ENCODE measurements at places on chromosomes 12 and 14. TPM values are rescaled to one million over a fixed set of nuclear protein-coding genes. Genes with fewer than 3 reads are reported as not detected.

DNA sequence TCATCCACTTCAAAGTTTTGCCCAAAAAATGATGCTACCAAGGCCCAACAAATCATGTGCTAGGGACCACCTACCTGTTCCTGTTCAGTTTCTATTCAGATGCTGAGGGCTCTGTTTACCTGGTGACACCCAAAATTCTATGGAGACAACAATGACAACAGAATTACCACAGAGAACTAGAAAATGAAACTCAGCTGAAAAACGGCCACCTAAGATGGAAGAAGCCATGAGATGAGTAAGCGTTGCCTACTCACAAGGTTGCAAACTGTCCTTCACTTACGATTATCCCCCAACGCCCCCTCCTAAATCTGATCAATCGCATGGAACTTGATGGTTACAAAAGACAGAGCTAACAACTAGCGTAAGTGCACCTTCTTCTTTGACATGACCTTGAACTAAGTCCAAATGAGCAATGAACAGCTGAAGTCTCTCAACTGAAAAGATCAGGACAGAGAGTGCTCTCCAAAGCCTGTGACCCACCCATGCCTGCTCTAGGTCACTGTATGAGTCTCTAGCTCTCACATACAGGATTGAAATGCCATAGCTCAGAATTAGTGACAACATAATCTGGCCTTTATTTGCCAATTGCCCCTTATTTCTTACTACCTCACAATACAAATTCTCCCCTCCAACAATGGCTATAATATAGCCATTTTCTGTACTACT, at the start of gene RNASE11:
RNASE11 (minus strand) TSS at position 513 of the 666 bp plus-strand sequence.
- no peak within 1 kb of the TSS for H3K4me3 ChIP-seq
- no peaks in the 10 kb centered on the region for H3K36me3 ChIP-seq
- H3K27ac ChIP-seq, result no peak within 1 kb of the TSS
- H3K4me1 ChIP-seq, result peaks cover 11% of the 10 kb centered on the region
- peaks cover 34% of the 10 kb centered on the region for H3K27me3 ChIP-seq

DNA sequence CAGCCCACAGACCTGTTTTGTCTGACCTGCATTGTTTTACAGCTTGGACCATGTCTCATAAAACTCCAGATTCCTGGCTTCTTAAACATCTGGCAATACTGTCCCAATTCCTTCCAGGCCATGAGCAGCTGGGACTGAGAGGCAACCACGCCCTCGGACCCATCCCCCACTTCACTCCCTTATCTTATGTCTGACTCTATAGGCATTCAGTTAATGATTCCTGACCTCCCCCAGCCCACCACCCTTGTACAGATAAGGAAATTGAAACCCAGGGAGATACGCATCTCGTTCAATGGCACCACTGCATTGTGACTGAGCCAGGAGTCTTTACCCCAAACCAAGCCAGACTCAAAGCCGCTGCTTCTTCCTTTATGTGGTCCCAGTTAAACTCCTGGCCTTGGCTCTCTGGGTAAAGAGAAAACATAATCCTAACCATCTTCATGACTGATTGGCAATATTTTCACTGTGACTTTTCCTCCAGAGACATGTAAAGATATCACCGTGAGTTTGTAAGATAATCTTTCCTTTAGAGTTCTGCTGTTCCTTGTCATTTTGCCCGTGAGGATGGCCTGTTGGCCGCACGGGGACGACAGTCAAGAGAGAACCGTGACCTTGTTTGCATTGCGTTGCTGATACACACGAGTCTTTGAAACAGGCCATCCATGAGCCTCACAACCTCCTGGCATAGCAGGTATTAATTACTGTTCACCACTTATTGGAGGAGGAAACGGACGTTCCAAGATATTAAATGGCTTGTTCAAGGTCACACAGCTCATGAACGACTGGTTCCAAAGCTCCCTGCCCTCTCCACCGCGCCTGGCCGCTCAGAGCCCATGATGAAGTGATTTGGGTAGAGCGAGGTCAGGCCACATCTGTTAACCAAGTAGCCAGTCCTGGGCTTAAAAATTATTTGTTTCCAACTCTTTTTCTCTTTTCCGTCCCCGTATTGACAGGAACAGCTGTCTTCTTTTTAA, 39.4 kb downstream of the MAP1LC3B2 start:
- H3K4me3 ChIP-seq, result no peak overlapping the region
- no peaks in the 10 kb centered on the region for H3K36me3 ChIP-seq
- H3K27me3 ChIP-seq, result no peaks in the 10 kb centered on the region
- peak overlapping the region; percentile 43 for H3K27ac ChIP-seq
- DNase-seq, result no peak

GRCh38 chr12:2974560-2974971, 15.4 kb downstream of the TEAD4 start:
- H3K27ac ChIP-seq, result no peak overlapping the region
- no peak for DNase-seq
- H3K4me3 ChIP-seq, result no peak overlapping the region
- H3K4me1 ChIP-seq, result peaks cover 4% of the 10 kb centered on the region
- peaks cover 8% of the 10 kb centered on the region for H3K36me3 ChIP-seq
- H3K27me3 ChIP-seq, result no peaks in the 10 kb centered on the region

- H3K4me3 ChIP-seq, result no peak overlapping the region
- peaks cover 5% of the 10 kb centered on the region for H3K4me1 ChIP-seq
- H3K27me3 ChIP-seq, result no peaks in the 10 kb centered on the region
- no peak overlapping the region for H3K27ac ChIP-seq
- H3K36me3 ChIP-seq, result no peaks in the 10 kb centered on the region
Measured at GRCh38 chr12:127678945-127679344, 588.0 kb upstream of the TMEM132C start.

- H3K36me3 ChIP-seq, result no peaks in the 10 kb centered on the region
- DNase-seq, result no peak
- no peaks in the 10 kb centered on the region for H3K27me3 ChIP-seq
- H3K4me1 ChIP-seq, result no peaks in the 10 kb centered on the region
Measured at GRCh38 chr12:40399656-40400055, 174.9 kb downstream of the LRRK2 start.

GRCh38 chr12:5565933-5566599, 134.2 kb downstream of the NTF3 start:
- DNase-seq, result no peak
- H3K36me3 ChIP-seq, result no peaks in the 10 kb centered on the region
- no peak overlapping the region for H3K4me3 ChIP-seq
- H3K27ac ChIP-seq, result no peak overlapping the region
- H3K27me3 ChIP-seq, result peaks cover 8% of the 10 kb centered on the region
- peaks cover 8% of the 10 kb centered on the region for H3K4me1 ChIP-seq

DNA sequence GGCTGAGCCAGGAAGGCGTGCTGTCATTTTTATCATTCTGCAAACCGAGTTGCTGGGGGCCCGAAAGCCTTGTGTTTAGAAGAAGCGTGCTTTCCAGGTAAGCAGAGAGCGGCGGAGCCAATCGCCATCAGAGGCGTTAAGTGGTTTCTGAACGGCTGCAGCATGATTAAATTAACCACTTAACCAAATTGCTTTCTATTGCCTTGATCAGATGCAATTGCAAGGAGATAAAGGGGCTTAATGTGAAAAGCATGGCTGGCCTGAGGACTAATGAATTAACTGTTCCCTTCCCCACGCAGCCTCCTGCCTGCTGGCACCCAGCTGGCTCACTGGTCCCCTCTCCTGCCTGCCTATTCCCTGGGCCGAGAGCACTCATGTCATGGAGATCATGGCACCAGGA, 36.6 kb upstream of the CHGA start:
- H3K27me3 ChIP-seq, result peaks cover 73% of the 10 kb centered on the region
- H3K27ac ChIP-seq, result no peak overlapping the region
- peaks cover 6% of the 10 kb centered on the region for H3K4me1 ChIP-seq
- no peak for DNase-seq

DNA sequence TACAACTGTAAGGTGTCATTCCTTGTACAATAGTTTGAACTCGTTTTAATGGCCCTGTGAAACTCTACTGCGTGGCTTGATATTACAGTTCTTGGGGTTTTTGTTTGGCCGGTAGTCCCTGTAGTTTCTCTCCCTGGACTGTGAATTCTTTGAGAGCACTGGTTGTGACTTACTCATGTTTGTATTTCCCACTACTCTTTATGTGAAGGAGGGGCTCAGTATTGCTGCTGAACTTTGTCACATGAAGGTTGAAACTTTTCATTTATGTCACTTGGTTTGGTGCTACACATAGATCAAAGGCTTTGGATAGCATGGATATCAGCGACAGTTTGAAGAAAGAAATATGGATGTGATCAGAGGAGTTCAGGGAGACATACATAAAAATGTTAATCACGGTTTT, 1.5 kb upstream of the POU6F1 start:
- no peak overlapping the region for H3K27ac ChIP-seq
- no peaks in the 10 kb centered on the region for H3K27me3 ChIP-seq
- no peaks in the 10 kb centered on the region for H3K36me3 ChIP-seq
- peak overlapping the region; percentile 79 for H3K4me3 ChIP-seq
- DNase-seq, result no peak

DNA sequence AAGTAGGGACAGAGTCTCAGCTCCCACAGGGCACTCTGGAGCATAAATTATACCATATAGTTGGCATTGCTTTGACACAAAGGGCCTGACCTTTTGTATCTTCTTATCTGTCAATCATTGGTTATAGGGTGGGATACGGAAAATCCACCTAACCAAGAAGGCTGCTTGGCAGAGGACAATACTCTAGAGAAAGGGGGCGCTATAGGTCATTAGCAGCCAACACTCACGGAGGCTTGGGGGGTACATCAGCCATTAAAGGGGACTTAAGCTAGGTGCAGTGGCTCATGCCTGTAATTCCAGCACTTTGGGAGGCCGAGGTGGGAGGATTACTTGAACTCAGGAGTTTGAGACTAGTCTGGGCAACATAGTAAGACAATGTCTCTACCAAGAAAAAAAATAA, 22.9 kb downstream of the SPTSSA start:
- DNase-seq, result no peak
- H3K27ac ChIP-seq, result no peak overlapping the region
- no peaks in the 10 kb centered on the region for H3K27me3 ChIP-seq

- no peak overlapping the region for H3K4me3 ChIP-seq
- peaks cover 47% of the 10 kb centered on the region for H3K4me1 ChIP-seq
- peaks cover 3% of the 10 kb centered on the region for H3K27me3 ChIP-seq
- H3K27ac ChIP-seq, result no peak overlapping the region
- no peak for DNase-seq
Measured at GRCh38 chr12:170371-171225, 43.4 kb downstream of the SLC6A12 start.

DNA sequence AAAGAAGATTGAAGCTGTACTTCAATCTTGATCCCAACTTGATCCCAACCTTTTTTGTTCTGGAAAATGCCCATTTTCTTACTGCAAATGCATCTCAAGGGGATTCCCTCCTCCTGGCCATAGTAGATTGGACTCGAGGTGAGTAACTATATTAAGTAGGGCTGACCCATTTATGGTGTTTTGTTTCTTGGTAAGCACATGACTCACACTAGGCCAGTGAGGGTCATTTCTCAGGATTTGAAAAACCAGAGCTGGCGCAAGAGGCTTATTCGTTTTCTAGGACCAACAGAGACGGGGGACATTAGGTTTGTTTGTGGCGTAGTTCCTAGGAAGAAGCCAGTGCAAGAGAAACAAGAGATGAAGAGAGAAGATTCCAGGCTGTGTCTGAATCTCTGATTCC, 51.4 kb downstream of the MRPL42 start:
- no peak for DNase-seq
- H3K4me3 ChIP-seq, result no peak overlapping the region
- no peak overlapping the region for H3K27ac ChIP-seq
- H3K36me3 ChIP-seq, result no peaks in the 10 kb centered on the region
- no peaks in the 10 kb centered on the region for H3K4me1 ChIP-seq
- H3K27me3 ChIP-seq, result no peaks in the 10 kb centered on the region

DNA sequence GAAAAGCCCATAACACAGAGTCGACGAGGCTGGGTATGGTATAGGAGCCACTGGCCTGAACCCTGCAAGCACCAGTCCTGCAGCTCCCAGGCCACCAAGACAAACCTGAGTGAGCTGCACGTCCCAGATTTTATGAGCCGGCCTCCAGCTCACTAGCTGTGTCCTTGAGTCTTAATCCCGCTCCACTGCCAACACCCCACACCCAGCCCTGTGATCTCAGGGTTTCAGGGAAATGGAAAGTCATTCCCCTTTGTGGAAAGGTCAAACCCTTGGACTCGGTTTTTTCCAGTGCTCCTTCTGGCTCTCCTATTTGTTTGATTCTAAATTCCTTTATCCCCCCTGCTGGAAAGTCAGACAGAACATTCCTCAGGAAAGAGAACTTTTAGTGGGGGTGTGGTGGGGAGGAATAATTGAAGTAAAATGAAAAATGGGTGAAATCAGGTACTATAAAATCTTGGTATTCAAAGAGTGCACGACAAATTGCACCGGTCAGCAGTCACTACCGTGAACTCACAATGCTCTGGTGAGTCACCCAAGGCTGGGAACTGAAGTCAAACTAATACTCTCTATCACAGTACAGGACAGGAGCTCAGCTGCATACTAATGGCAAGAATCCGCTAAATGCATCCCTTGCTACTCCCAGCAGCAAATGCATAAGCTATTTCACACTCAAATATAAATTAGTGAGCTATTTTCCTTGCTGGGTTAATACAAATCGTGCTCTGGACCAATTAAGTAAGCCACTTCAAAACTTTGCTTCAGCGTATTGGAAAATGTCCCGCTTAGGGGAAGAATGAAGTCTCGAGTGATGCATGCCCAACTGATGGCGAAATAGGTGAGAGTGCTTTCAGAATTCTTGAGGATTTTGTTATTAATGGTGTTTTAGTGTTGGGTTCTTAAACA, 9.0 kb downstream of the PITPNM2 start:
- no peak for DNase-seq
- peaks cover 35% of the 10 kb centered on the region for H3K4me1 ChIP-seq
- peaks cover 3% of the 10 kb centered on the region for H3K36me3 ChIP-seq

- H3K4me3 ChIP-seq, result peak overlapping the region; percentile 54
- no peak for DNase-seq
- H3K36me3 ChIP-seq, result no peaks in the 10 kb centered on the region
- peaks cover 65% of the 10 kb centered on the region for H3K4me1 ChIP-seq
Measured at GRCh38 chr14:93040443-93040842, 75.3 kb downstream of the ITPK1 start.

GRCh38 chr12:100796621-100797020, 2.0 kb downstream of the ANO4 start:
- no peak overlapping the region for H3K4me3 ChIP-seq
- peaks cover 18% of the 10 kb centered on the region for H3K4me1 ChIP-seq
- DNase-seq, result no peak
- H3K27ac ChIP-seq, result no peak overlapping the region
- no peaks in the 10 kb centered on the region for H3K36me3 ChIP-seq
- H3K27me3 ChIP-seq, result peaks cover 21% of the 10 kb centered on the region

DNA sequence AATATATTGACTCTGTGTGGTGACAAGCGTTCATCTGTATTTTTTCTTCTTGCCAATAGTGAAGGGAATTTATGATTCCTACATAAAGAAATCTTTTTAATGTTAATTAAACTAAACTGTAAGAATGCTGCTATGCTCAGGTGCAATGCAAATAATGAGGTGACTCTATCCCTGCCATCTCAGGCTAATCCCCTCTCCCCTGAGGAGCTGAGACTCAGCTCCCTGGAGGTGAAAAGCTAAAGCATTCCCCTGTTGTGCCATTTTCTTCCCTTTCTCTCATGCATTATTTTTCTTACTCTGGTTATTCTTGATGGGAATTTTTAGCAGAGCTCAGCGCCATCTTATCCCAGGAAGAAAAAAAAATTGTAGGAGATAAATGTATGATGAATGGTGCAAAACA, 113.9 kb upstream of the FGD4 start:
- H3K27me3 ChIP-seq, result no peaks in the 10 kb centered on the region
- peaks cover 9% of the 10 kb centered on the region for H3K4me1 ChIP-seq
- H3K4me3 ChIP-seq, result no peak overlapping the region
- H3K27ac ChIP-seq, result peak overlapping the region; percentile 39

Gene KLRD1
- not detected for total RNA-seq

Gene HCAR2
- total RNA-seq, result not detected

Gene DYNC1H1
- 528 TPM for total RNA-seq

Gene TTLL5
- total RNA-seq, result 61.7 TPM

Gene CEP290
- total RNA-seq, result 25.5 TPM

Gene SNW1
- total RNA-seq, result 104 TPM

Data from neural crest cell (in vitro differentiated cells).